ENCODE measurements at places on chromosomes 6 and 20.

DNA sequence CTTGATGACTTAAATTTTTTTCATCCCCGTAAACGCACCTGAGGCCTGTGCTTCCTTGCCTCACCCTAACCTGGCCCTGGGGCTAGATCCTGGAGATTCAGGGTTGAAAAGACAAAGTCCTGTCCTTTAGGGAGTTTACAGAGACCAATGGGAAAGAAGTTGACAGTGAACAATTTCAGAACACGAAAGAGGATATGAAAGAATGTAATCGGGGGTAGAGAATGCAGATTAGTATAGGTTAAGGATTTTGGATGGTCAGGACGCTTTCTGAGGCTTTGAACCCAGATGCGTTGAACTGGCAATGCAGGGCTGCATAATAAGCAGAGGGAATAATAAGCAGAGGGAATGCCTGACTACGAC is 1.7 kb upstream of the FBXO5 start:
- no peak for DNase-seq

DNA sequence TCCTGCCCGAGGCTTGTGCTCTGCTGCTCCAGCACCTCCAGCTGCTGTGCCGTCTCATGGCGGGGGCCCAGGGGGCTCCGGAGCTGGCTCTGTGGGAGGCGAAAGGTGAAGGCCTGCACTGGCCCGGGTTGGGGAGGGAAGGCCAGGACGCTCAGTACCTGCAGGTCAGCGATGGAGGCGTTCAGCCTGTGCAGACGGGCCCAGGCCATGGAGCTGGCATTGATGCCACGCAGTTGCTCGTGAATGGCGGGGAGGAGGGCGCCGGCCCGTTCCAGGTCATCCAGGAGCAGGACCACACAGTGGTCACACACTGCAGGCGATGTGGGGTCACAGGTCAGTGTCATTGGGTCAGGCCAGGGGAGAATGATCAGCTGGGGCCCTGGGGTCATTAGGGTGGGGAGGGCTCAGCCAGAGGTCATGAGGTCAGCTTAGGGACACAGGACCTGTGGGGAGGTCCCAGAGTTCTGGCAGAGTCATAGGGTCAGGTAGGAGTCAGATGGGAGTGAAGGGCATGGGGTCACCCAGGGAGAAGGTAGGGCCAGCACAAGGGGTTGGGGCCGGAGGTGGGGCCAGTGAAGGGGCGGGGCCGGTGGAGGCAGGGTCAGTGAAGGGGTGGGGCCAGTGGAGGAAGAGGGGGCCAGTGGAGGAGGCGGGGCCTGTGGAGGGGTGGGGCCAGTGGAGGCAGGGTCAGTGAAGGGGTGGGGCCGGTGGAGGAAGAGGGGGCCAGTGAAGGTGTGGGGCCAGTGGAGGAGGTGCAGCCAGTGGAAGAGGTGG is 18.0 kb downstream of the ADRM1 start:
- peak; percentile 52 for DNase-seq

- DNase-seq = peak; percentile 61
Observed at GRCh38 chr6:99618649-99619408, 12.2 kb downstream of the PRDM13 start.

GRCh38 chr6:142839686-142840040 is 105.3 kb downstream of the HIVEP2 start:
- DNase-seq = no peak

GRCh38 chr6:40585223-40585622 is 1.9 kb downstream of the LRFN2 start:
- no peak for DNase-seq

DNA sequence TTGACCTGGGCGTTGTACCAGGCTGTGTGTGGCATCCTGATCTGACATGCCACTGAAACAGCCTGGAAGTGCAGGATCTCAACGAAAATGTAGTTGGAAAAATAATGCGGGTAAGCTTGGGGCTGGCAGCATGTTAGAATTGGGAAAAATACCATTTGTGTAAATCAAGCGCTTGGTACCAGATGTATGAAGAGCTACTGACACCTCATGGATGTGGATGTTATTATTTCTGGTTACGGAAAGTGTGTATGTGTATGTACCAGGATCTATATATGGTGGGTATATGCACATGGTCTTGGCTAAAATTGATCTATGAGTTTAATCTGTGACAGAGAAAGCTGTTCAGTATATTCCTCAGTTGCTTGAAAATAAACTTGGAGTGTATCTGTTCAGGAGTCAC is 22.7 kb downstream of the HIVEP1 start:
- DNase-seq = no peak

- no peak for DNase-seq
Observed at GRCh38 chr20:50883856-50884255, 47.4 kb downstream of the ADNP start.

- DNase-seq = no peak
Observed at GRCh38 chr6:161462148-161462547, 188.3 kb upstream of the AGPAT4 start.

DNA sequence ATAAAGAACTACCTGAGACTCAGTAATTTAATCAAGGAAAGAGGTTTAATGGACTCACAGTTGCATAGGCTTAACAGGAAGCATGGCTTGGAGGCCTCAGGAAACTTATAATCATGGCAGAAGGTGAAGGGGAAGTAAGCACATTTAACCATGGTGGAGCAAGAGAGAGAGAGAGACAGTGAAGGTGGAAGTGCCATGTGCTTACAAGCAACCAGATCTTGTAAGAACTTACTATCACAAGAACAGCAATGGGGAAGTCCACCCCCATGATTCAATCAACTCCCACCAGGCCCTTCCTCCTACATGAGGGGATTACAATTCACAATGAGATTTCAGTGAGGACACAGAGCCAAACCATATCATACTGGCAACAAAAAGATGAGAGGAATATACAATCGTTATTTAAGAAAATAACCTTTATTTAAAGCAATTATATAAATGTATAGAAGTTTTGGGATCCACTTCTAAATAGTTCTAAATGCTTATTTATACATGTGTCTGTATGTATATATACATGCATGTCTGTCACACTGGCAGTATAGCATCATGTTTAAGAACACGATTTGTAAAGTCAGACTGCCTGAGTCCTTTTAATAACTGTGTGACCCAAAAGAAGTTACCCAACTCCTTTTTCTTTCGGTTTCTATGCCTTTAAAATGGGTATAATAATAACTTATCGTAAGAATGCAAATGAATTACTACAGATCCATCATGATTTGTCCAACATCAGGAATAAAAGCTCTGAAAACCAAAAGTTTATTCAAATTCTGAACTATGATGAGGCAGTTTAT is 255.7 kb upstream of the THEMIS start:
- no peak for DNase-seq

- no peak for DNase-seq
Observed at GRCh38 chr6:137352859-137353258, 133.7 kb upstream of the IFNGR1 start.

DNA sequence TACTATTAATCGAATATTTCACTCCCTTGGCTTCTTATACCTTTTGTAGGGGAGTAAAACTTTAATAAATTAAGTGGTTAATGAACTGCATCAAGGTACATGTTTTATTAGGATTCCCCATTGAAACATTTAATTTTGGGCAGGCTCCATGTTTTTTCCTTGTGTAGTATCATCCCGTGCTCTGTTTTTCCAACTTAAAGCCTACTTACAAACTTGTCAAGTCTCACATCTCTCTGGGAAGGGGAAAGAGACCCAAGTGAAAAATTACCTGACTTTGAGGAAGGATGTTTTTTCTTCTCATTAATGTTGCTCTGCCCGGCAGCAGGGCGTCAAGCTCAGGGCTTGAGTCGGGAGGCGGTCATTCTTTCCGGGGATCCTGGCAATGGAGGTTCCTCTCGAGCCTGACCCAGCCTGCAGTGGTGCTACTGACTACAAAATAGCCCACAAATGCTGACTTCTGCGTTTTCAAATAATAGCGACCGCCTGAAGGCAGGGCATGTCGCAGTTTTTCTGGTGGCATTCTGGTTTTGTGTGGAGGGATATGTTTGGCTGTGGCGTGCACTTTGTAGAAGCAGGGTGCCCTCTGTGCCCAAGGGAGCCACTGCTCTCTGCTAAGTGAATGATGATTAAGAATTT is 2.4 kb downstream of the DSP start:
- DNase-seq = peak; percentile 31

- DNase-seq = no peak
Observed at GRCh38 chr6:130931683-130932082, 104.5 kb downstream of the SMLR1 start.

GRCh38 chr20:36467076-36467999 is 74.0 kb upstream of the MYL9 start:
- DNase-seq = no peak

DNA sequence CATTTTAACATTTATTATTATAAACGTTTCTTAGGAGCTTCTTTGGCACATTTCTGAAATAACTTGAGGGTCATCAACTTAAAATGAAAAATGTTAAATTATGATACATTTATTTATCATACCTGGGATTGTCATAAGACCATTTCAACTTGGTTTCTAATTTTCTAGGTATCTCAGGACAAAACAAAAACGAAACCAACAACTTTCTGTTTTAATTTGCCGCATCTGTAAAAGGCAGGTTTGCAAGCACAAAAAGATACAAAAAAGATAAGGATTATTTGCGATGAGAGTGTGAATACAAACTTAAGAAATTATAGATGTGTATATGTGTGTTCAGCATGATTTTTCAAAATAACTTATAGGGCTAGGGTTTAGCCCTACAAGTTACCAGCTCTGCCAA is 395.0 kb upstream of the RUNX2 start:
- no peak for DNase-seq

DNA sequence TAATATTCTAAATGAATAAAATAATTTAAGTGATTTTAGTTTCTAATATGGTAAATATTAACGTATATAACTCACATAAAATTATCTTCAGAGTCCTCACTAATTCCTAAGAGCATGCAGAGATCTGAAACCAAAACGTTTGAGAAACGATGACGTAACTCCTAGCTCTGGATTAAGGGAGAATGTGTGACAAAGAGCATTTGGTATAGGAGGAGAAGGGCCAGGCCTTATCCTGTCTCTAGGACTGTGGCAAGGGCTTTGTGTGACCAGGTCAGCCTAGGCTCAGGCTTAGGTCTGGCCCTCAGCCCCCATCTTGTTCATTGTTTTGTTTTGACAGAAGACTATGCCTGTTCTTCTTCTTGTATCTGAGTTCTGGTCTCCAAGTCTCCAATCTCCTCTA is 19.2 kb upstream of the POLR1H start:
- DNase-seq = no peak

DNA sequence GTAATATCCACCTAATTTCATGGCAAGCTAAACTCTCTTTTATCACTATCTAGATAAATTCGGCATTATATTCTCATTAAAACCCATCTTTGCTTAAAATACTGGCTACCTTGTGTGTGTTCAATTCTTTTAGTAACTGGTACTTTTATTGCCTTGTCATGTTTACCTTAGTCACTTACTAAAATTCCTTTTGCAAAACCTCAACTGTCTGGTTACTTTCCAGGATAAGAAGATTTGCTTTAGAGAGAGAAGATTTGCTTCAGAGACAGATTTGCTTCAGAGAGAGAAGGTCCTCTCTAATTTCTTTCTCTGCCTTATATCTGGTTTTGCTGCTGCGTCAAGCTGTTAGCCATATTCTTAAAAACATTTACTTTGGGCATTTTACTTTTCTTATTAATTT is 151.5 kb upstream of the MLIP start:
- no peak for DNase-seq

GRCh38 chr6:163599136-163599535 is 184.6 kb downstream of the QKI start:
- no peak for DNase-seq

DNA sequence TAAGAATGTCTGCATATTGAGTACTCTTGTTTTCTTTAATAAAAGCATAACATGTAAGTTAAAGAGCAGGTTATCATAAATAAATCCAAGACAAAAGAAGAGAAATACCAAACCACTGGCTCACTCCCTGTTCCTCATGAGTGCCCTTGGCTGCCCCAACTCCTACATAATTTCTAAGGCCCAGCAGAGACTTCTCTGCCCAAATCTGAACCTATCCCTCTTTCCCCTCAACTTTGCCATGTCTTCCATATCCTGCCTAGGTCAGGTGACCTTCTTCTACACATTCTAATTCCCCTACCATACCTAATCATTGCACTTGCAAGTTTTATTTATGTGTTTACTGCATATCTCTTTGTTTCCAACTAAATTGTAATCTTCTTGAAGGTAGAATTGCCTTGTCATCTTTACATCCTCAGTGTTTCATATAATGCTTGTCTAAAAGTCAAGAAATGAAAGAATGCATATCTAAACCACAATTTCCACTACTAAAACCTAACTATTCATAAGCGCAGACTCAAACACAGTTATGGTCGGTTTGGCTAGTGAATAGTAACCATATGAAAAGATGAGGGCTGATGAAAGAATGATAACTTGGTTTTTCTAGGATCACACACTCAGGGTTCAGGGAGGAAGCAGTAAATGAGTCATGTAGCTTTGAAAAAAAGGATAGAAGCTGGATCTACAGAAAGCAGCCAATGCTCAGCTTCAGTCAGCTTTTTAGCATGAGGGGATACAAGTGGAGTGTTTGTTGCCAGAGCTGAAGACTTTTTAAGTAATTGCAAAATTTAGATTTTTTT is 53.3 kb upstream of the EYA4 start:
- DNase-seq = no peak

- DNase-seq = peak; percentile 27
Observed at GRCh38 chr20:46970937-46971630, 76.4 kb downstream of the EYA2 start.

DNA sequence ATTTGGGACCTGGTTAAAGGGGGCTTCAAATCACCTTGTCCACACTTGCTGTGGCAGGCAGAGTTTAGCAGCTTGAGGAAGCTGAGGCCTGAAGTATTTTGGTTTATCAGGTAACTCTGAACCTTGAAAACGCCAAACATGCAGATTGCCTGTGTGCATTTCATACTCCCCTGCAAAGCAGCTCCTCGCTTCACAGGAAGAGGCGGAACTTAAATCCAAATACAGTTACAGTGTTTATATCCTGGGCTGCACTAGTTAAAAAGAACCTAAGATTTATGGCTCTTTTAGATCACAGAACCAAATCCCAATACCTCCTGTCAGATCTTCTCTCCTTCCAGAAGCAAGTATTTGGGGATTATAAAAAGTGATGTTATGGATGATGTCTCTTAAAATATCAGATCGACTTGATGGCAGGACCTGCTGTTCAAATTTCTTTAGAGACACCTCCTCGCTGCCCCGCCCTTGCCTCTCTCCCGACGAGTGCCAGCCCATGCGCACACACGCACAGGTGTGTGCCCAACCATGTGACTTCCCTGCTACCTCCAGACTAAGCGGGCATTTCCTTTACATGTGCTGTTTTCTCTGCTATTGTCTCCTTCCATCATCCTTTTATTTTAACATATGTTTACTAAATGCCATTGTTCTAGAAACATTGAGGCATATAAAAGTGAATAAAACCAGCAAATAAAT is 224.6 kb upstream of the FOXQ1 start:
- no peak for DNase-seq

DNA sequence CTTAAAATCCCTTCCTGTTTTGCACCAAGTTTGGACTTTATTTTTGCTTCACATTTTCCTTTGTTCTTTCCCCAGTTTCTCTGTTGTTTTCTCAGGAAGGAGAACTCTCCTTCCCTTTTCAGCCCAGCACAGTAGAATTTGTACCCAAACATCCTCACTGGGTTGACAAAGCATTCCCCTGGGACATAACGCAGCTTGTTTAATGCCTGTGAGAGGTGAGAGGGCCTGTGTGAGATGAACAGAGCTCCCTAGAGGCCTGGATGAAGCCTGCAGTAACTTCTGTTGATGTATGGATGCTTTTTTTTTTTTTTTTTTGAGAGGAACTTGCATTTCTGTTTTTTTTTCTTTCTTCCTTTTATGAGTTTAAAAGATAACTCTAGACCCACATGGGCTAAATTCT is 104.9 kb upstream of the SLC22A23 start:
- DNase-seq = peak; percentile 34

- no peak for DNase-seq
Observed at GRCh38 chr6:27230758-27231111, 16.8 kb upstream of the PRSS16 start.

Measured in nephron progenitor cell (in vitro differentiated cells).